ENCODE measurements at places on chromosomes 5 and 9. TPM values are rescaled to one million over a fixed set of nuclear protein-coding genes. Genes with fewer than 3 reads are reported as not detected.

BNC2 gene
- 15.3 TPM for total RNA-seq

ACTBL2 gene
- total RNA-seq, result 0.28 TPM

FIBCD1 gene
- 0.19 TPM for total RNA-seq

SLC34A1 gene
- total RNA-seq, result not detected

KIF4B gene
- 0.27 TPM for total RNA-seq

F2RL1 gene
- 64.2 TPM for total RNA-seq

SNCAIP gene
- 14.4 TPM for total RNA-seq

Measured in endothelial cell of coronary artery (primary cell).